ENCODE measurements at places on chromosomes 2 and 18.

GRCh38 chr2:232571026-232571474, 20.6 kb downstream of the EIF4E2 start:
- DNase-seq = no peak

DNA sequence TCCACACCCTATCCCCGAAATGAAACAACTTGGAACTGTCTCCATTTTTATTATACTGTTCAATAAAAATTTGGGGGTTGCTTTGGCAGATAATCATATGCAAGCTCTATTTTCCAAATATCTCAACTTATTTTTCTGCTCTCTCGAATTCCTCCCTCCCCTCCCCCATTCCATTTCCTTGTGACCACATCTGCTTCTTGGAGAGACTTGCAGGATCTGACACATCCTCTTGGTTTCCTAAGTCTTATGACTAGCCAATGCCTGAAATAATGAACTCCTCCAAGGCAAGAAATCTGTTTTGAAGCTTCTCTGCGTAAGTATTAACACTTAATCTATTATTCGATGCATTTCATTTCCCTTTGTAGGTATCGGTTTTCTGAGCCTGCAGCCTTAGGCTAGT, 16.1 kb downstream of the TGIF1 start:
- no peak for DNase-seq

DNA sequence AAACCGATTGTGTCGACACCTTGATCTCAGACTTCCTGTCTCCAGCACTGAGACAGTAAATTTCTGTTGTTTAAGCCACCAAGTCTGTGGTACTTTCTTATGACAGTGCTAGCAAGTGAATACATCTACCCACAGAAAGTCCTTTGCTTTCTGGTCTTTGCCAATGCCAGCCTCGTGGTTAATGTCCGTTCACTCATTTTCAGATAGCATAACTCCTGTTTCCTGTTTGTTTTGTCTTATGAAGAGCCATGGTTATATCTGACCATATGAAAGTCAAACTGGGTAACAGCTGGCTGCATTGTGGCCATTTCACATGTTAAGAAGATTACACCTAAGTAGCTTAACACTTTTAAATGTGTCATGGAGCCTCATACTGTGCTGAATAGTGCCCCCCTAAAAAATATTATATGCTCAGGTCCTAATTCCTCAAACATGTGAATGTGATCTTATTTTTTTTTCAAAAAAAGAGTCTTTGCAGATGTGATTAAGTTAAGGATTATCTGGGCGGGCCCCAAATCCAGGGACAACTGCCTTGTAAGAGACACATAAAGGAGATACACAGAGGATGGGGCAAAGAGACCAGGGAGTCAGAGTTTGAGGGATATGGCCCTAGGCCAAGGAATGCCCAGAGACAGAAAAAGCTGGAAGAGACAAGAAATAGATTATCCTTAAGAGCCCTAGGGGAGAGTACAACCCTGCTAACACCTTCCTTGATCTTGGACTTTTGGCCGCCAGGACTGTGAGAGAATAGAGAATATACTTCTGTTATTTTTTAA, 118.0 kb downstream of the KCNE4 start:
- DNase-seq = no peak

DNA sequence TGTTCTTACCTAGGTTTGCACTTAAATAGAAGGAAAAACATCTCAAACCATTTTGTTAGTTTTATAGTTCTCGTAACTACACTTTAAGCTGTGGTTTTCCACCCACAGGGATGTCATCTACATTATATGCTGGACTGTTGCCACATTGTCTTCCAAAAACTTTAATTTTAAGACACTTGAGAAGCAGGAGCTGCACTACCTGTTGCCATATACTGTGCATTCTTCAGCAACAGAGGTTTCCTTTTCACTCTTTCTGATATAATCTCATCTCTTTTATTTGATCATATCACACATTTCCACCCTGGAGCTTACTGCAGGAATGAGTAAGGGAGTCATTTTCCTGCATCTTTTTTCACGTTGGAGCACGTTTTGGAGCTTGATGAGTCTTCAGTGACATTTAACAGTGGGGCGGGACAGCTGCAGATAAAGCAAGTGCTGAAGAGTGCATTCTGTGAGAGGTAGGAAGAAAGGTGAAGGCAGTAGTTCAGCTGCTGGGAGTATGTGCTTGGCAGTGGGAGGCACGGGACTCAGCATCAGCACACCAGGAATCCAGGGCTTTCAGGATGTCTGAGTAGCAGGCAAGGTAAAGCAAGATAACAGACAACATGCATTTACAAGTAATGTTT, 3.8 kb downstream of the LIMS1 start:
- no peak for DNase-seq

- DNase-seq = no peak
Observed at GRCh38 chr2:40867829-40868228, 415.9 kb upstream of the SLC8A1 start.

- DNase-seq = peak; percentile 55
Observed at GRCh38 chr2:192162392-192163042, 32.2 kb downstream of the TMEFF2 start.

GRCh38 chr2:122135021-122135937, 379.8 kb downstream of the TSN start:
- no peak for DNase-seq

DNA sequence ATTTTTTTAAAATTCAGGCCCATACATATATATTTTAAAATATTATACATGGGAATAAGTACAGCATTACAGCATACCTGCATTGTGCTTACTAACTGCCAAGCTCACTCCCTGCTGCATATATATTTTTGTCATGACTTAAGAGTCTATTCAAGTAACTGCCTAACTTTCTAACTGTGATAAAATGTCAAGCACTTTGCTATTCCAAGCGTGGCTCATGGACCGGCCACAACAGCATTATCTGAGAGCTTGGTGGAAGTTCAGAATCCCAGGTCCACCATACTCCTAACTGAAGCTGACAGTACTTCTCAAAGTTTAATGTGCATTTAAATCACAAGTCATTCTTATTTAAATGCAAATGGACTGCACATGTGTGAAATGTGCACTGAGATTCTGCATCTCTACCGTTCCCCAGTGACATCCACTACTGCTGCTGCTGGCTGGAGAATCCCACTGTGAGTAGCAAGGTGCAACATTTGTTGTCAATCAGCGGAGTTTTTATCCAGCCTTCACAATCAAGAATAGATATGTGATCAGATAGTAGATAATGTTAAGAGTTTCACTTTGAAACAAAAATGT, 79.1 kb downstream of the DYM start:
- no peak for DNase-seq

GRCh38 chr2:96863575-96864342, 5.9 kb upstream of the ANKRD39 start:
- DNase-seq = no peak

GRCh38 chr2:128273469-128274081, 45.1 kb downstream of the HS6ST1 start:
- DNase-seq = peak; percentile 50

- no peak for DNase-seq
Observed at GRCh38 chr18:396251-396555, 104.3 kb downstream of the COLEC12 start.

- no peak for DNase-seq
Observed at GRCh38 chr2:156215656-156216055, 116.9 kb downstream of the NR4A2 start.

GRCh38 chr2:240340361-240340761, 95.1 kb upstream of the GPC1 start:
- no peak for DNase-seq

- no peak for DNase-seq
Observed at GRCh38 chr2:217279140-217279539, 419.3 kb upstream of the TNP1 start.

DNA sequence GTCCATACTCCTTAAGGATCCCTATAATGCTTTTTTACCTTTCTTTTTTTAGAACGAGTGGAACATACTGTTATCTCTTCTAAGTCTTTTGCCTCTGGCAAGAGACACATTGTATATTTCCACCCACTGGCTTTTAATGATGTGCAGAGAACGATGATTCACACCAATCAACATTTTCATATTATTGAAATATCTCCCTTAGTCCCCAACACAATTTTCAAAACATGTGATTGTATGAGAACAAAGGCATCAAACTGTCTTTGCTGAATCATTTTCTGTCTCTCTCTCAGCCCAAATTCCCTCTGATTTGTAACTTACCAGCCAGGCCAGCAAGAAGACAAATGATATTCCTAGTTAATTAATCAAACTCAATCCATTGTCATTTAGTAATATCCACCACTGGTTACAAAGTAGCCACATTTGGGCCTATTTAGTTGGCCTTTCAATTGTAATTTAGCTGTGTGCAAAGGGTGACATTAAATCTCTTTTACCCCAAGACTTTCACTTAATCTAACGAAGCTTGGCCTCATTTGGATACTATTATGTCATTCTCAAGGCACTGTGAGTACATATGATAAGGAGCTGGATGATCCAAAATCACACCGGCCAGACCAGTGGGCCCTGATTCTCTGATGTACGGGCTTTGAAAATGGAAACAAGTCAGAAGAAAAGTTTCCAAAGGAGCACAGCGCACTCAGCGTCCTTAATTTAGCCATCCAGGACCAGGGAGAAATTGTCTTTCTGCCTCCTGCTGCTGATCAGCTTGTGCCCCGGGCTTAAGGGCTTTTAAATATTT, 185.1 kb downstream of the SCG2 start:
- DNase-seq = no peak

- DNase-seq = no peak
Observed at GRCh38 chr18:58632552-58632951, 3.7 kb upstream of the ALPK2 start.

DNA sequence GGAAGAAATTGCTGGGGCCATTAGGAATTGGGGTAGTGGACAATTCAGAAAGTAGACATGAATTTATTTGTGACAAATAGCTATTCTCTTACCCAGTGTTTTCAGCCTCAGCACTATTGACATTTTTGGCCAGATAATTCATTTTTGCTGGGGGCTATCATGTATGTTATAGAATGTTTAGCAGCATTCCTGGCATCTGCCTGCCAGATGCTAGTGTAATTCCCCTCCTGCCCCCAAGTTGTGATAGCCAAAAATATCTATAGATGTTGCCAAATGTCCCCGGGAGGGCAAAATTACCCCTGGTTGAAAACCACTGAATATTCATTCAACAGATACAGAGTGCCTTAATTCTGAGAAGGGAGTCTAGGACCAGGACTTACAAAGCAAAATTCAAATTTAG, 183.6 kb downstream of the BABAM2 start:
- no peak for DNase-seq

DNA sequence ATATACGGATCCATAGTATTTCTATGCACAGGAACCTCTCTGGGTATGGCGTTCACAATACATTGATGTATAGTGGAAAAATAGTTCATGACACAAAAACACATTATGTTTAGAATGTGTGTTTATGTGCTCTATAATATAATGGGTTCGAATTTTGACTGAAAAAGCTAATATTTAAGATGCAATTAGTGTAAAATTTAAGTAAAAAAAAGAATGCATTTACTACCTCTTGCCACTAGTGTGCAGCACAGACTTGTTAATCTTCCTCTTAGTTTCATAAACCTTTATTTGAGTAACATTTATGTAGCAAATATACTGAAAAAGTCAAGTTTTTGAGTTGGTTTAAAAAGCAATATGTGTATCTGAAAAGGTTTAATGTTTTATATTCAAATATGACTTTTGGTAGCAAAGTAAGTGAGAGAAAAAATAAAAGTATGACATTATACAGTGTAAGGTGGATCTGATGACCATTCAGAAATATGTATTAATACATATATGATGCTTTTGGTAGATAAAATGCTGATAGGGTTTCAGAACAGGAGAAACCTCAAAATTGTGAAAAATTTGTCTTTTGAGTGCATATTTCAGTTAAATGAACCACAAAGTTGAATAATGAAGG, 49.4 kb downstream of the CCDC102B start:
- peak; percentile 45 for DNase-seq

DNA sequence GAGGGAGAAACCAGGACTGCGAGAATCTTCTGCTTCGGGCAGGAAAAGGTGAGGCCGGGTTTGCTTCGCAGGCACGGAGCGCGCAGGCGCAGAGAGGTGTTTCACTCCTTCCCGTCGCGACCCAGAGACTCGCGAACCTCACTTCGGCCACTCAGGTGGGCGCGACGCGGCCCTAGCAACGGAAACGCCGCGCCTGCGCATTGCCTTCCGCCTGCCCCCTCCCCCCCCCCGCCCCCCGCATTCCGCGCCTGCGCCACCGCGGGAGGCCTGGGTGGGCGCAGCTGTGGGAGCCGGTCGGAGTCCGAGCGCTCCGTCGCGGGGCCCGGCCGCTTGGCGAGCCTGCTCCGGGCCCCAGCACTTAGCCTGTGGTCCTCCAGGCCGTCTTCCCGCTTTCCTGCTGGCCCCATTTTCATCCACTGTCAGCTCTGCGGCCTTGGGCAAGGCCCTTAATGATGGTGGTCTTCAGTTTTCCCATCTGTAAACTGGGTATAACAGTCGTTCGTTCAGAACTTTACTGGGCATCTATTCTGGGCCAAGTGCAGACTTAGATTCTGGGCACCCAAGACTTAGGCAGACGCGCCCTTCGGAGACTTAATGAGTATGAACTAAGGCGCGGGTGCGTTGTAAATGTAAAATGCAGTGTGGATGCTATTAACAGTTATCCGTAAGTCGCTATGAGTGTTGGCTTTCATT, 62.1 kb upstream of the ACKR3 start:
- no peak for DNase-seq

DNA sequence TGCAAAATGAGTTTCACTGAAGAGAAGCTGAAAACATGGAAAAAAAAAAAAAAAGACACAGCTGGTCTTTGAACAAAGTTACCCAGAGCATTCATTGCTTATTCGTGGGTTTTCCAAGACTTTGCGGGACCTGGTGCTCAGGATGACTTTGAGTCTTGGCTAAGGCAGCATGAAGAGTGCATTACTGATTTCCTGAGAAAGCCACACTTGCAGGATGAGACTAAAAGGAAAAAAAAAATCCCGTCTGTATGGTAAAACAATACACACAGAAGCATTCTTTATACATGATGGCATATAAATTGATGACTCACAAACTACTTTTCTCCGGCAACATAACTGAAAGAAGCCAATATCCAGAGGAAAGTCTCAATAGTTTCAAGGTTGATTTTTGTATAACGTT, 195.4 kb downstream of the SPP2 start:
- no peak for DNase-seq

DNA sequence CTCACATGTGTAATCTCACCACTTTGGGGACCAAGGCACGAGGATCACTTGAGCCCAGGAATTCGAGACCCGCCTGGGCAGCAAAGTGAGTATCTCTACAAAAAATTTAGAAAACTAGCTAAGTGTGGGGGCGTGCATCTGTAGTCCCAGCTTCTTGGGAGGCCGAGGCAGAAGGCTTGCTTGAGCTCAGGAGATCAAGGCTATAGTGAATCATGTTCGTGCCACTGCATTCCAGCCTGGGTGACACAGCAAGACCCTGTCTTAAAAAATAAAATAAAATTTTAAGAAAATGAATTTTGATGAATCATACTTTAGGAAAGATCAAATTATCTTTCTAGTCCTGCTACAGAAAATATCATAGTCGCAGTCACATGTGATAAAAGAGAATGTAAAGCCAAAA, 46.9 kb downstream of the CABYR start:
- DNase-seq = no peak

DNA sequence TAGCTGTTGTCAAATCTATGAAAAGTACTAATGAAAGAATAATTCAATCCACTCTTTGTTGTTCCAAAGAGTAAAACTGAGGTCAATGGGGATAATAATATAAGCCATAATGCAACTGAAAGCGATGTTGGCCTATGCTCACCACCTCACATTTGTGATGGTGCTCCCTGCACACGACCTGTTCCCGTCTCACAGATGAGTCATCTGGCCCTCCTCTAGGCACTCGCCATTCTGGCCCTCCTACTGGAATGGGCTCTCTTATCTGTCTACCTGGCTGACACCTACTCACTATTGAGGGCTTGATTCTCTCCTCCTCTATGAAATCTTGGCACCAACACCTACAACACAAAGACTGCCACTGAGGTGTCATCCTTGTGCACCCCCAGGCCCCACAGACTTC, 585.9 kb upstream of the ID2 start:
- no peak for DNase-seq

- peak; percentile 63 for DNase-seq
Observed at GRCh38 chr18:36769611-36770314, 59.0 kb downstream of the TPGS2 start.
